M059J (cell line): ENCODE measurements at places on chromosomes 7 and 10.

GRCh38 chr7:42029405-42029804 lies 207.6 kb downstream of the GLI3 start:
- no peak for DNase-seq

DNA sequence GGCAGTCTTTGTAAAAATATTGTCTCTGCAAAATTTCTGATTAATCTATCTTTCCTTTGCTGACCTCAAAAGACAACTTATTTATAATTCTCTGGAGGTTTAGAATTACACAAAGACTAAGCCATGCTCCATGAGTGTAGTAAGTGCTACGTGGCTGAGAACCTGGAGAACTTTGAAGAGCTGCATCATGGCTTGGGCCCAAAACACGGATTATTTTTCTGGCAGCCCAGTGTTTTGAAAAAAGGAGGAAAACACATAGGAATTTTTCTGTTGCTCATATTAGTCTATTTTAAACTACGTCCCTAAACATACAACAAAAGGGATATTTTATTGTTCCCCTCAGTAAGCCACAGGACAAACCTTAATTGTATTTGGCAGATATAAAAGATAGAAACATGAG lies 360.7 kb upstream of the MYO3A start:
- no peak for DNase-seq

DNA sequence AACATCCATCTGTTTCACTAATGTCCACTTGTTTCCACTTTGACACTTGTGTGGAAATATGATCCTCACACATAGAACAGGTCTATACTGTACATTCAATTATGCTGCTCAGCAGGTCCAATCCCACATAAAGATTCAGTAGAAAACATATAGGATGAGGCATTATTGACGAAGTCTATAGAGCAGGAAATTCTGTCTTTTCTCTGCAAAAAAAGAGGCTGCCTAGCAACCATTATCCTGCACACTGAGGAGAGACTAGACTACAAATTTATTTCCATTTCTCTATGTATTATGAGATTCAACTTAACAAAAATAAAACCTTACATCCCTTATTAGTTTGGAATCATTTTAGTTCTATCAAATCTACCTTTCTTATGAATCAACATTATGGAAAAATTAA lies 204.6 kb upstream of the POM121L12 start:
- DNase-seq, result no peak

DNA sequence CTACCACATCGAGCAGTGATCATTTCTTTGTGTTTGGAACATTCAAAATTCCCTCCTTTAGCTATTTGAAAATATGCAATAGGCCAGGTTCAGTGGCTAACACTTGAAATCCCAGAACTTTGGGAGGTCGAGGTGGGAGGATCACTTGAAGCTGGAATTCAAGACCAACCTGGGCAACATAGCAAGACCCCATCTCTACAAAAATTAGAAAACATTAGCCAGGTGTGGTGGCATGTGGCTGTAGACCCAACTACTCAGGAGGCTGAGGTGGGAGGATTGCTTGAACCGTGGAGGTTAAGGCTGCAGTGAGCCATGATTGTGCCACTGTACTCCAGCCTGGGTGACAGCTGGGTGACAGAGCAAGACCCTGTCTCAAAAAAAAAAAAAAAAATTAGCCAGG lies 15.3 kb upstream of the EXOC4 start:
- DNase-seq, result no peak

DNA sequence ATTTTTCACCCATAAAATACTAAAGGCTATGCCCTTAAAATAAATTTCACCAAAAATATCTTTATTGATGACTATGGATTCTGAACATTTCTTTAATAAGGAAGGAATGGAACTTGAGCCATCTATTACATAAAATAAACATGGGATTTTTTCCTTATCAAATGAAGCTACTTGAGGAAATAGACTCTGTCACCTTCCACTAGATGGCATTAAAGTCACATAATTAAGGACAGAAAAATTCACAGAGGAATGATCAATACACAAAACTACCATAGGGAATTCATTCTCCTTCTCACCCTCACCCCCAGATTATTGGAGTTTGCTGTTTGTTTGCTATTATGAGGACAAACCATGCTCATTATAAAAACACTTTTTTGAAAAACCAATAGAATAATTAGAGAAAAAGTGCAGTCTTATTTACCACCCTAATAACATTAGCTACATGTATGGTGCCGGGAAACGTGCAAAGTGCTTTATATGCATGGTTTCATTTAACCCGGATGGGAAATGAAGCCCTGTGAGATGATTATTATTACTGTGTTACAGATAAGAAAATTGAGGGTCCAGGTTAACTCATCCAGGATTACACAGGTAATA lies 21.1 kb upstream of the FOXI2 start:
- DNase-seq, result peak; percentile 29

GRCh38 chr10:52951824-52952223 lies 179.2 kb upstream of the MBL2 start:
- peak; percentile 1 for DNase-seq

DNA sequence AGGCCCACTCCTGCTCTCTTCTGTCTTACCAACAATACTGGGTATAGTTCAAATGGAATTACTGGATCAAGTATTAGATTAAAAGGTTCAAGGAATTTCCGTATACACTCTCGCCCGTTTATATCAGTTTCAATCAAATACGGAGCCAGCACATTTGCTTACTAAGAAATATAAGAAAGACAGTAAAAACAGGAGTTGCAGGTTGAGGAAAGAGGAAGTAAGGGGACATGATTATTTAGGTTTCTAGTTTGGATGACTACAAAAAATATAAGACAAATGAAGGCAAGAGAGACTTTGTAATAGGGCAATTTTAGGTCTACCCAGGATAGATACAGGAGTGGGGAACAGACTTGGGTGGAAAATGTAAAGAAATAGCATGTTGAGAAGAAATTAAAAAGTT lies 109.9 kb upstream of the ABI1 start:
- no peak for DNase-seq

DNA sequence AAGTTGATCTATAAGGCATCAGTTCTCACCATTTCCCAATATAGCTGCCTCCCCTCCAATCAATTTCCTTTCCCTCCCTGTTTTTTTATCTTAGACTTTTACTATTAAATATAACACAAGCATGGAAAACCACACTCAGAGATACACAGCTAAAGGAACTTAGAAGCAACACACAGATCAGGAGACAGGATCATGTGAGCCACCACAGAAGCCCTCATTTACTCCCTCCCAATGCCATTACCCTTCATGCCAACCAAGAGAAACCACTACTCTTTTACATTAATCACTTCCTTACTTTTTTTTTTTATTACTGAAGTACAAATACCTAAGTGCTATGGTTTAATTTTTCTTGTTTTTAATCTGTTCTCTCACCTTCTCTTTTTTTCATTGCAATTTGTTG lies 33.0 kb downstream of the COG5 start:
- DNase-seq, result peak; percentile 13

GRCh38 chr7:43484678-43485395 lies 98.1 kb upstream of the STK17A start:
- DNase-seq, result no peak

- DNase-seq, result no peak
Observed at GRCh38 chr10:30116041-30116491, 56.7 kb upstream of the JCAD start.

- DNase-seq, result no peak
Observed at GRCh38 chr7:121576148-121576917, 180.2 kb upstream of the FAM3C start.

DNA sequence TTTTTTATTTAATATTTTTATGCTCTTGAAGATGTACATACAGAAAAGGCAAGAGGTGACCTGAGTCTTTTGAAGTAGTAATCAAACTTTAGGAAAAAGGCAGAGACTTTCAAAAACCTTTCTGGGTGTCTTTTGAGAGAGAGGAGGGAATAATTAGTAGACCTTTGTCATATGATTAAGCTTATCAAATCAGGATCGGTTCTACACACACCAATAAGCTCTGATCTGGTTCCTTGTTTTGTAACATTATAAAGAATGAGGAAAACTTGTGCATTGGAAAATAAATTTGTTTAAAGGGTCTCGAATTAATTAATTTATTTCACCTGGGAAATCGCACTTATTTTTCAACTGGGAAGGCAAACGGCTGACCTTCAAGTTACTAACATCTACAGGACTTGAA lies 11.9 kb downstream of the TWIST1 start:
- no peak for DNase-seq

- peak; percentile 83 for DNase-seq
Observed at GRCh38 chr10:126458466-126458865, 70.2 kb upstream of the ADAM12 start.

GRCh38 chr7:7688310-7688709 lies 30.1 kb downstream of the RPA3 start:
- no peak for DNase-seq

DNA sequence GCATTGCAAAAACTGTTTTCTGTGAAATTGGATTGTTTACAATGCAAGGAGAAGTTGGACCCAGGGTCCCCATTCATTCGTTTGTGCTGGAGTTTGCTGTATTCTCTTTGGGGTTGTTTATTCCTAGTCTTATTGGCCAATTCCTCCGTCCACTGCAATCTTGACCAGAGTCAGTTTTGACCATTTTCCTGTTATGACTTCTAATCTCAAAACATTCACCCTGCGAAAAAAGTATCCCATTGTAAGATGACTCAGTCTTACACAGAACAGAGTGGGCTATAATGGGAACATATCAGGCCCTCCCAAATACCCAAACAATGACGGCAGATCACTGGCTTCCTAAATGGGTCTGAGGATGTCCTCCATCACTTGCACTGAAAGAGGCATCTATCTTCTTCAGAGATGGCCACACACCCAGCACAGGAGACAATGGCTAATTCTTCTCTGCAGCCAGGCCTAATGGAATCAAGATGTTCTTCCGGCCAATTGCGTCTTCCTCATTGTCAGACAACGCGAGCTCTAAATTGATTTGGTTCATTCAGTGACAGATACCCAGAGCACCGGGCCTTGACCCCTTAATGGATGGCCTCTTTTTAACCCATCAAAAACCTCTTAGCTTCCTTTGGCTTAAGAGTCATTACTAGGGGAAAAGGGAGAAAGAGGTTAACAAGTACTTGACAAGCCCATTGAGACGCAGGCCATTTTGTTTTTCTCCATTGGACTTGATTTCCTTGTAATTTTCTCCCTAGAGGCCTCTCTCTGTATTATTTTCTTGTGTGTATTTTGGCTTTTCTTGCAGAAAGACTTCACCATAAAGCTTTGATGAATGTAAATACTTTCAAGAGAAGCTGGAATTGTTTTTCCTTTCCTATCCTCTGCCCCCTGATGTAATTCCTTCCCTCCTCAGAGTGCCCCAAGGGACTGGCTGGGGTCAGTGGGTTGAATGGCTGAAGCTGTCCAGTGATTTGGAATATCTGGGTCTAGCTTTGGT lies 129.6 kb downstream of the PRPF18 start:
- peak; percentile 18 for DNase-seq

DNA sequence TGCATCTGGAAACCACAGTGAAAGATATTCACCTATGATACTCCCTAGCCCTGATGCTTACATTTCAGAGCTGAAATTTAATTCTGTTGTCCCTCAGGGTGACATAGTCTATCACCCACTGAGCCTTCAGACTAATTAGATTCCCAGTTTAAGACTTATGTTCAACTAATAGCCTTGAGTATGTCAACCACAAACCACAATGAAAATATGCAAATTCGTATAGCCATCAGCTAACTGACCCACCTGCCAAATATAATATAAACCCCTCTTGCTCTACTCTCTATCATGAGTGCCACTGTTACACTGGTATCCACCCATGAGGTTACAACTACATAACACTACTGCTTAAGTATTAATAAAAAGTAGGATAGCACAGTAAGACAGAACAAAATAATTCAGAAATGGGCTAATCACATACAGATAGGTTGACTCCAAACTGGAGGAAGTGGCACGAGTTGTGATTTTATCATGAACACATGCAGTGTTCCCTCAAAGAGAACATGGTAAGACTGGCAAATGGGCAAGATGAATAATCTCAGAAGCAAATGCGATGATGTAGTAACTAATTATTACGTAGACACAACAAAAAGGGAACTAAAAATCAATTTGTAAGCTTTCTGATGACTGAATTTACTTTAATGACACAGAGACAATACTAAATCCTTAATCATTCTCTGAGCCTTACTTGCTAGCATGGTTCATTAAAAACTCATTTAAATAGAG lies 290.6 kb downstream of the PARD3 start:
- peak; percentile 42 for DNase-seq

DNA sequence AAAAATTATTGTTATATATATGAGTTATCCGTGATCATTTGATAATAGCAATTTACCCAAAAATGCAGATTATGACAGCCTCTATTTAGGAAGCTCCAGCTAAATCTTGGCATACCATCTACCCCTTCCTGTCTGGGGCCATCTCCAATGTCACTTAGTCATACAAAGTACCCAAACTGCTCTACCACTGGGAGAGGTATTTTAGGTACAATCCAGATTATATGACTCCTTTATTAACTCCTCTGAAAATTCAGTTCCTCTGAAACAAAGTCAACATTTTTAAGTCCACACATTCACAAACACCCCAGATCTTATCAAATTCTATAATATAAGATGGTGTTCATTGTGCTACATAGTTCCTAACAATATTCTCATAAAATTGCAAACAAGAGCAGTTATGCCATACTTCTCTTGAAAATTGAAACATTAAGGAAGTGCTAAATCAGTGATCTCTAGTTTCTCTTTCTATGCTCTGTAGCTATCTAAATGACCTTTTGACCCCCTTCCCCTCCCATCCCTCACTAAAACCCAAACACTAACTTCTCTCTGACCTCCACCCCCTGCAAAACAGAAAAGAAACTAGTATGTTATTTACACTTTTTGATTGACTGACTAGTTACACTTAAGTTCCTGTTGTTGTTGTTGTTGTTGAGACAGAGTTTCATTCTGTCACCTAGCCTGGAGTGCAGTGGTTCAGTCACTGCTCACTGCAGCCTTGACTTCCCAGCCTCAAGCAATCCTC lies 16.4 kb downstream of the HOXA1 start:
- peak; percentile 59 for DNase-seq

DNA sequence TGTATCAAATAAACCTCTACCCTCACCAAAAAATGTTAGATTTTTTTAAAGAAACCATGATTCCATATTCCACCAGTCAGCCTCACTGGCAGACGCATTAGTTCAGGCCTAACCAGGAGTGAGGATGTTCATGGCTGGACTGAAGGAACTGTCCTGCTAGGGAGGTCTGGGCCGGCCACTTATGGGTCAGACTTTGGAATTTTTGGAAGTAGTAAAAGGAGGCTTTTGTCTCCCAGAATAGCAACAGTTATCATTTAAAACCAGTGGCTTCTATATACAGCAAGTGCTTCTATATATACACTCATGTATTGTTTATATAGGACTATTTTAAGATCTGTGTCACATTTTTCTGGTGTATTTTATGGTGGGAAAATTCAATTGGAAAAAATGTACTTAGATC lies 120.5 kb downstream of the CNNM2 start:
- DNase-seq, result no peak

GRCh38 chr10:127854769-127855590 lies 37.8 kb downstream of the CLRN3 start:
- no peak for DNase-seq

GRCh38 chr7:26616235-26616634 lies 248.2 kb downstream of the SKAP2 start:
- peak; percentile 38 for DNase-seq

- DNase-seq, result no peak
Observed at GRCh38 chr7:70890147-70890969, 241.6 kb upstream of the GALNT17 start.

- DNase-seq, result peak; percentile 70
Observed at GRCh38 chr7:69245646-69246045, 352.6 kb upstream of the AUTS2 start.

GRCh38 chr10:52319926-52320325 lies 5.8 kb downstream of the DKK1 start:
- DNase-seq, result peak; percentile 55

GRCh38 chr7:31234836-31235605 lies 105.5 kb downstream of the NEUROD6 start:
- no peak for DNase-seq
